ENCODE measurements at places on chromosomes 12 and 14. TPM values are rescaled to one million over a fixed set of nuclear protein-coding genes. Genes with fewer than 3 reads are reported as not detected.

The LRP1 gene
- total RNA-seq = 0.94 TPM

The SLC2A14 gene
- total RNA-seq = 0.19 TPM

DNA sequence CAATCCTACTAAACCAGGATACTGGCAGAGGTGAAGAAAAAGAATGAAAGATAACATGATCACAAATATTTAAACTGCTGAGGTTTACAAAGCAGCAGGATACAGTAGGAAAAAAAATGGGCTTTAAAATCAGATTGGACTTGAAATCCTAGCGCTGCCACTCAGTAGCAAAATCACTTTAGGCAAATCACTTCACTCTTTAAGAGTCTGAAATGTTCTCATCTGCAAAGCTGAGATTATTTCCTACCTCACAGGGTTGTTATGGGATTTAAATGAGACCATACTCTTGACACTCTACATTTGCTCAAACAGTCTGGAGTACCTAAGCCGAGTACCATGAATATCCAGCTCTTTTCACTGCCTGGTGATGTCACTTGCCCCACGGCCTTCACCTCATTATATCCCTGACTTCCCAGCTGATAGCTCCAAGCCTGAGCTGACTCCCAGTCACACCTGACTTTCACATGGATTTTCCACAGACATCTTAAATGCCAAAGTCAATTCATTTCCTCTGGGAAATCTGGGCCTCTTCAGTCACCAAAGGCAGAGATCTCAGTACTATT, 60.2 kb downstream of the UBR7 start:
- DNase-seq = no peak
- H3K4me1 ChIP-seq = peaks cover 6% of the 10 kb centered on the region
- H3K27ac ChIP-seq = no peak overlapping the region
- no peaks in the 10 kb centered on the region for H3K27me3 ChIP-seq
- no peak overlapping the region for H3K4me3 ChIP-seq

- no peak for DNase-seq
- H3K27ac ChIP-seq = peak overlapping the region; percentile 90
- H3K27me3 ChIP-seq = no peaks in the 10 kb centered on the region
- H3K36me3 ChIP-seq = peaks cover 27% of the 10 kb centered on the region
- peak overlapping the region; percentile 92 for H3K4me3 ChIP-seq
- H3K4me1 ChIP-seq = peaks cover 67% of the 10 kb centered on the region
Measured at GRCh38 chr14:103562179-103562428, 353 bp downstream of the BAG5 start.

- no peaks in the 10 kb centered on the region for H3K4me1 ChIP-seq
- no peak for DNase-seq
- H3K36me3 ChIP-seq = peaks cover 67% of the 10 kb centered on the region
- no peak overlapping the region for H3K4me3 ChIP-seq
- H3K27me3 ChIP-seq = no peaks in the 10 kb centered on the region
- H3K27ac ChIP-seq = no peak overlapping the region
Measured at GRCh38 chr12:77032406-77032805, 33.0 kb downstream of the E2F7 start.

DNA sequence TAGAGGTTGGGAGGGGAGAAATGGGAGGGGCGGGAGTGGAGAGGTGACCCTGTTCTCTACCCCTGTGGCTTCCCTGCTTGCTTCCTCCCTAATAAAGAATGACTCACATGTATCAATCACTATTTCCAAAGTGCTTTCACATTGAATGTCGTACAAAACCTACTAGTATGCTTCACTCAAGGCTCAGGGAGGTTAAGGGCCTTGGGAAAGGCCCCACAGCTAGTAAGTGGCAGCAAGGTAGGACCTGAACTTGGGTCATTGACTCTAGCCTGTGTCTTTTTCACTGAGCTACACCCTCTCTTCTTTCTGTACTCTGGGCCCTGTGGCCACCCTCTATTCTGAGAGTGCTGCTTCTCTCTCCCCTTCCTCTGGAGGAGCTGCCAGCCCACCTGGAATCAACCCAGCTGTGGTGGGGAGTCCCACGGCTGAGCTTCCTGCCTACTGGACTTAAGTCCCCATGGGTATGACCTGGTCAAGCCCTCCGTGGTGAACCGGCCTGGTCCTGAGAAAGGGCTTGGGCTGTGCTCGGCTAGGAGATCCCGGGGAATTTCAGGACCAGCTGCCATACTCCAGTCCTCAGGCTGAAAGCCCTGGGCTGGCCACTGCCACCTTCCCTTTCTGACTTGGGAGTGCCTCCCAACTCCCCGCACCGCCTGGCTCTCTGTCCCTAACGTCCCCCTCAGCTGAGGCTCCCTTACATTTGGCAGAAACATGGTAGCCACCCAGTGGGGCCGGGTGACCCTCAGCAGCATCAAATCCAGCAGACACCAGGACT, 13.0 kb downstream of the SLC48A1 start:
- no peak for DNase-seq
- H3K36me3 ChIP-seq = peaks cover 54% of the 10 kb centered on the region
- H3K4me1 ChIP-seq = no peaks in the 10 kb centered on the region
